Activated T-cell treated with anti-CD3 and anti-CD28 coated beads for 24 hours (primary cell): ENCODE measurements at places on chromosomes 7 and 10.

DNA sequence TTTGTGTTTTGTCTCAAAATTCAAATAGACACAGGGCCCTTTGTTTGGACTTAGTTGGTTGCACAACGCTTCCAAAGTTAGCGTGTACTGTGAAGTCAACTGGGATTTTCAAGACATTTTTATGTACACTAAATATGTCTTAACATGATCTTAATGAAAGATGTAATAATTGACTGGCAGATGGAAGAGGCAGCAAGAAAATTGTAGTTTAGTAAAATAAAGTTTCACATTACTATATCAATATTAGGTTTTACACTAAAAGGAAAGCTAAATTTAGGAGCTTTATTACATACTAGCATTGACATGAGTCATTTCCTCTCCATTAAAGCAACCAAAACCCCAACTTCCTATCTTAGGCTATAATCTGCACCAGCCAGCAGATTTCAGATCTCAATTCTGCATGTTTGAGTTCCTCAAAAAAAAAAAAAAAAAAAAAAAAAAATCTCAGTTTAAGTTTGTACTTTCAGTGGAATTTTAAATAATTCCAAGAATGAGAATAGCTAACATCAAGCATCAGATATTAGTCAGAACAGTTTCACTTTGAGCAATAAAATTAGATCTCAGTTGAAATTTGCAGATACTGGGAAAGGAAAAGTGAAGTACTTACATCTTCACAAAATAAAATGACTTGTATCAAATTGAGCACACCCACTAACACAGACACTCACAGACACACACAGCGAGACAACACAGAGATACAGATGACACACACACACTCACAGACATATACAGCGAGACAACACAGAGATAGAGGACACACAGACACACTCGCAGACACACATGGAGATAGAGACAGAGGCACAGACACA, 346.6 kb upstream of the KLF6 start:
- DNase-seq = no peak

- DNase-seq = no peak
These were observed 210.5 kb upstream of the KLF6 start for GRCh38 chr10:3995302-3996210.

DNA sequence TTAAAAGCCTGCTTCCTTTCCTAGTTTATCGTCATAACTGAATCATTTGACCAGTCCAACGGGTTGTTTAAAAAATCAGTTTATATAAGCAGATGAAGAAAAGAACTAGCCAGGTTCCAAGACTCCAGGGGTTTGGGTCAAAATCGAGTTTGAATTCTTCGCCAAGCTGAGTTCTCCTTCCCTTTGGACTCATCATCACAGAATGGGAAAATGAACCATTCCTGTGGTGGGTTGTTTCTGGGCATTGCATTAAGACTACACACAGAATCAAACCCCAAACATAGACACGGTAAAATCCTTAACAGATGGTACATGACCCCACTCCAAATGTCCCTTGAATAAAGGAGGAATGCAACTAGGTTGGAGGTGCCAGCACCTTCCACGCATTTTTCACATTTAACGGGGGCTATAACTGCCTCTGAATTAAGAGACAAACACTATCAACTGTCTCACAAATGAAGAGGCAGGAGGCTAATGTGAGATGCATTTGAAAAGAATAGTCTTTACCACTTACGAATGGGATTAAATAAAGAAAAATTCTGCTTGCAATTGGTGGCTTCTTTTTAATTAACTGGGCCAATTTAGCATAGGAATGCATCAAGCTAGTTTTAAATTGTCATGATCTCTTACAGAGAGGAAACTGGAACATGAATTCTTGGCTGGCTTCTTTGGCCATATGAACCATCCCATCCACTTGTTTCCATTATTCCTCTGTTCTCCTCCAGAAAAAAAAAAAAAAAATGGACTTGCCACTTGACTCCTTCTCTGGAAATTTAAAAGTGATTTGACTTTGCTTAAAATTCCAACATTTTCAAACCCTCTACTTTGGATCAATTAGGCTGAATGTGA, 61.1 kb downstream of the CHST15 start:
- DNase-seq = no peak

DNA sequence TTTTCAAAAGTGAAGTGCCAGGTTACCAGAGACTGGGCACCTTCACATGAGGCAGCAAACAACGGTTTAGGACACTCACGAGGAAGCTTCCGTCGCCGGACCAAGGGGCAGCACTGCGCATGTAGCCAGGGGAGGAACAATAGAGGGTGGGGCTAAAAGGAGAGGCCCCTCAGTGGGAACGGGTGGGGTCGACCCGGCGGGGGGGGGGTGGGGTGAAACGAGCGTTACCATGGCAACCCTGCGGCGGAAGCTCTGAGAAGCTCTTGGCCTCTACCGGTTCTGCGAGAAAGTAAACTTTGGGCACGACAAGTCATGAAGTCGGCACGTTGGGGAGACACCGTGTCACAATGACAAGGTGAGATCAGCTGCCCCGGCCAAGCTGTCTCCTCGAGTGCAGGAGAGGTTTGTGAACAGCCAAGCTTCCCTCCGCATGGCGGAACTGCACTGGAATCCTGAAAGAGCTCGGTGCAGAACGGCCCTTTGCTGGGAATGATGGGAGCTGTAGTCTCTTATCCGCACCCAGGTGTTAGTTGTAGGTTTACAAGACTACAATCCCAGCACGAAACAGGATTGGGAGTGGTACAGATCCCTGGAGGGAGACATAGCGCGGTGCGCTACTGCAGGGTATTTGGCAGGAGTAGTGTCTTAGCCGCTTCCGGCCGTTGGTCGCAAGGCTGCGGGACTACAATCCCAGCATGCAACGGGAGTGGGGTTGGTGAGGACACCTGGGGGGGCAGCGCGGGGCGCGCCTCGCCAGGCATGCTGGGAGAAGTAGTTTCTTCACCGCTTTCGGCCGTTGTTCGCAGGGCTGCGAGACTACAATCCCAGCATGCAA, 72.8 kb upstream of the ZNF722 start:
- peak; percentile 83 for DNase-seq

GRCh38 chr7:157389951-157390730, 53.3 kb downstream of the DNAJB6 start:
- no peak for DNase-seq

GRCh38 chr7:50663396-50664102, 98.3 kb upstream of the DDC start:
- DNase-seq = no peak

DNA sequence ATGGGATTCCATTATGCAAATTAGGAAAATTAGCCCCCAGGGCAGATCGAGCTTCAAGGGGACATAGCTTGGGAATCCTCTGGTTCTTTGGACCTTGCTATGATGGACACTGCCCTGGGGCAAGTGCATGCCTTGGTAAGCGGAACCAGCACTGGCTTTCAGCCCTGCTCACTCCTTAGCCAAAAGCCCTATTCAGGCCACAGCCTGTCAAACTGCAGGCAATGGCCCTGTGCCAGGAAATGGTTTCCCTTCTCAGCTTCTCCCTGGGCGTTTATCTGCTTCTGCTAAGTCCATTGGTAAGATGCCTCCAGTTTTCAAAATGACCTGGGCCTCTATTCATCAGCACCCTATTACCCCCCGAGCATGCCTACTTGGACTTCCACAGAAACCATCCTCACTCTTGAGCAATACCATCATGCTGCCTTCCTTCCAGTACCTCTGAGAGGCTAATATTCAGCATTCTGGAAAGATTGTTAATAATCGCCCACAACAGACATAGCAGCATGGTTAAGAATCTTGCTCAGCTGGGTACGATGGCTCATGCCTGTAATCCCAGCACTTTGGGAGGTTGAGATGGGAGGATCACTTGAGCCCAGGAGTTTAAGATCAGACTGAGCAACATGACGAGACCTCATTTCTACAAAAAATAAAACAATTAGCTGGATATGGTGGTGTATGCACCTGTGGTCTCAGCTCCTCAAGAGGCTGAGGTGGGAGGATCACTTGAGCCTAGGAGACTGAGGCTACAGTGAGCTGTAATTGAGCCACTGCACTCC, 918.6 kb upstream of the AUTS2 start:
- DNase-seq = no peak
